ENCODE measurements at places on chromosomes 12 and 14.

- DNase-seq: no peak
Observed at GRCh38 chr14:18660585-18660922, 59.6 kb downstream of the OR11H12 start.

- peak; percentile 65 for DNase-seq
Observed at GRCh38 chr12:116194935-116195431, 82.5 kb downstream of the MED13L start.

DNA sequence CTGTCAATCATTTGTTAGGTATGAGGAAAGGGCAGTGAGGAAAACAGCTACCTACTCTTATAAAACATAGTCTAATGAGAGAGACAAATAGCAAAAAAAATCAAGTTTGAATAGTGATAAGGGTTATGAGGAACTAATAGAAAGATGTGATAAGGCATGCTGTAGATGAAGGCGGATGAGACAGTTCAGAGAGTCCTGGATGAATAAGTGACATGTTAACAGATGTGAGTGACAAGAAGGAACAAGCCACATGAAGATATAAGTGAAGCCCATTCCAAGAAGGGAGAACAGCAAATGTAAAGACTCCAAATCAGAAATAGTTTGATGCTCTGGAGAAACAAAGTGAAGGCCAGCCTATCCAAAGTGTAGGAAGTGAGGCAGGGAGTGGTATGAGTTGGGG lies 154.1 kb upstream of the SYT10 start:
- no peak for DNase-seq

GRCh38 chr12:115160271-115161128 lies 476.5 kb upstream of the TBX3 start:
- DNase-seq: no peak

- DNase-seq: no peak
Observed at GRCh38 chr14:102560458-102561261, 31.8 kb upstream of the RCOR1 start.

GRCh38 chr12:97283297-97283696 lies 179.3 kb upstream of the RMST start:
- DNase-seq: no peak

DNA sequence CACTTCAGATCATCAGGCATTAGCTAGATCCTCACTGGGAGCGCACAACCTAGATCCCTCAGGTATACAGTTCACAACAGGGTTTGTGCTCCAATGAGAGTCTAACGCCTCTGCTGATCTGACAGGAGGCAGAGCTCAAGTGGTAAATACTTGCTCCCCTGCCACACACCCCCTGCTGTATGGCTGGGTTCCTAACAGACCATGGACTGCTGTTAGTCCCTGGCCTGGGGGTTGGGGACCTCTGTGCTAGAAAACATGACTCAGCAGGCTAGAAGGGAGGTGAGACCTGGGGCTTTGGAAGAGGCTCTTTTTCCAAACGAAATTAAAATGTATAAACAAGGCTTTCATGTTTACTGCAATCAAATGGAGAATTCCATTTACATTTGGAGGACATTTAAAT lies 691.1 kb downstream of the FLRT2 start:
- DNase-seq: no peak

DNA sequence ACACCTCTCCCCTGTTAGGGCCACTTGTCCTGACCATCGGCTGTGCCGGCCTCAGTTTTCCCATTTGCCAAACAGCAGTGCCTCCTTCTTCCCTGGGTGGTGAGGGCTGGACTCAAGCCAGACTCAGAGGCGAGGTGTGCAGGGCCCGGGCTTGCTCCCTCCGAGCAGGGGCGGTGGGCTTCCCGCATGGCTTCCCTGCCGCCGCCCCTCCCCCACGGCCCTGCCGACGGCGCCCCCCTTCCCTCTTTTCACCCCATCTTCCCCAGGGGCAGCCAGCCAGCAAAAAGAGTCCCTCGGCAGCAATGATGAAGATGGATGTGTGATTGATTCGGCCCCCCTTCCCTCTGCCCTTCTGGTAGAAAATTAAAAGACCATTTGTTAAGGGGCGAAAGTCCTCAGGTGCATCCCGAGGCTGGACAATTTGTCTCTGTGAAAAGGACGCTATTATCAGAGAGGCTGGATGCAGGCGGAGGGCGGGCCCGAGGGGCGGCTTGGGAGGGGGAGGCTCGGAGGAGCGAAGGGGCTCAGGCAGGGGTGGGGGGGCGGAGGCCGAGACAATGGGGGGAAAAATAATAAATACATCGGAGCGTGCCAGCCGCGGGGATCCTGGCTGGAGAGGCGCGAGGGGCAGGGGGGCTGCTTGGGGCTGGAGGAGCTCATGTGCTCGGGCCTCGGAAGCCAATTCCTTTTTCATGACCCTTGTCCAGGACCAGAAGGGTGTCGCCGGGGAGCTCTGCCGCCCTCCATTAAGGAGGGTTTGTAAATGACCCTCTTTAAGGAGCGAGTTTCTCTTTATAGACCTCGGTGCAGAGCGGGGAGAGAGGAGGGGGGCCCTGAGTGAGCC lies 48.0 kb upstream of the LHX5 start:
- DNase-seq: no peak

- DNase-seq: no peak
Observed at GRCh38 chr14:92792885-92793284, 1.2 kb upstream of the GOLGA5 start.

DNA sequence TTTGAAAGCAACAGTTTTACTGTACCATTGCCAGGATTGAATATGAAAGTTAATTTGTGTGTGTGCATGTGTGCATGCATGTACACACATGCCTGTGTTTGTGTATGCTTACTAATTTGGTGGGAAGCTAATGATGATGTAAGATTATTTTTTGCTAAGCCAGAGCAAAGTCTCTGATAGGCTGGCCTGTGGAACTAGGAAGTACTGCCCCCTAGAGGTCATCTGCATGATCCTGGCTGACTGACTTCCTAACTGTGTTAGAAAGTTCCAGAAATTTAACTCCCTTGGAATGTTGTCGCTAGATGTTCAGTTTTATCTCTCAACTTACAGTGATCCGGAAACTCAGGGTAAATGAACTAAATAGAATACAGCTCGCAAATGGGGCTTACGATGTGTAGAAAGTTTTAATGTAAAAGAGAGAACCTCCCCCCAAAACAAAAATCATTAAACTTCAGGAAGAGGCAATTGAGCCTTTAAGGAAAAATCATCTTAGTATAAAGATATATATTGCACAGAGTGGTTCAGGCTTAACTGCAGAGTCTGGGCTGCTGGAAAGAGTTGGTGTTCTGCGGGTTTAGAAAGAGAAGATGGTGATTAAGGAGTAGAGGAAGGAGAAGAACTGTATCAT lies 34.3 kb upstream of the SLC38A1 start:
- DNase-seq: peak; percentile 46

- DNase-seq: no peak
Observed at GRCh38 chr14:88044776-88045446, 40.0 kb downstream of the GPR65 start.

GRCh38 chr14:29030970-29031369 lies 264.4 kb downstream of the FOXG1 start:
- no peak for DNase-seq

DNA sequence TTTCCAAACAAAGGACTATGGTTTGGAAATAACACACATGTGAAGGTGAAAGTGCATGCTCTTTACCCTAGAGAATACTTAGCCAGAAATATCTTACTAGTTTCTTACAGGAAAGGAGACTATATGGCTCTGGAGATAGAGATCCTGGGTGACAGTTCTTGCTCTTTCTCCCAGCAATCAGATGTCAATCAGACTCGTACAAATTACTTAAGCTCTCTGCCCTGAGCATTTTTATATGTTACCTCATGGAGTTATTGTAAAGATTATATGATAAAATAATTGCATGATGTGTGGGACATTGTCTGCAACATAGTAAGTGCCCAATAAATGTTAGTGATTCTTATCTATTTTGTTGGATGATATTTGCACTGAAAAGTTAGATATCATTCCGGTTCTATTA lies 76.8 kb downstream of the FAR2 start:
- DNase-seq: no peak

- no peak for DNase-seq
Observed at GRCh38 chr12:118714051-118714460, 267.3 kb upstream of the SRRM4 start.

DNA sequence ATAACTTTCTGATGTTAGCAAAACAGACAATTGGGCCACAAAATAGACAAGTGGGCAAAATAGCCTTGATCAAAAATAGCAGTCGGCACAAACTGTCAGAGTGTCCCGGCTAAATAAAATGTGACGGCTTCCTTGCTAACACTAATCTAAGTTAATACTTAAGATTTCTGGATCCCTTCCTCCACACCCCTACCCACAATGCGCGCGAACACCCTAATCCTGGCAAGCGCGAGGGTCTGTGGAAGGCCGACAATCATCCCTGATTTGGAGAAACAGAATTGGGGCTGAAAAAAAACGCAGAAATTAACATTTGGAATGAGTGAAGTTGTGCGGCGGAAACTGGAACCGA lies 489 bp downstream of the CEP290 start:
- no peak for DNase-seq

- no peak for DNase-seq
Observed at GRCh38 chr12:104458694-104459367, 2.1 kb downstream of the CHST11 start.

Data from CD4-positive, alpha-beta T cell treated with Interleukin-1 beta for 1 hour (primary cell).